ENCODE measurements at places on chromosomes 7 and 10.

DNA sequence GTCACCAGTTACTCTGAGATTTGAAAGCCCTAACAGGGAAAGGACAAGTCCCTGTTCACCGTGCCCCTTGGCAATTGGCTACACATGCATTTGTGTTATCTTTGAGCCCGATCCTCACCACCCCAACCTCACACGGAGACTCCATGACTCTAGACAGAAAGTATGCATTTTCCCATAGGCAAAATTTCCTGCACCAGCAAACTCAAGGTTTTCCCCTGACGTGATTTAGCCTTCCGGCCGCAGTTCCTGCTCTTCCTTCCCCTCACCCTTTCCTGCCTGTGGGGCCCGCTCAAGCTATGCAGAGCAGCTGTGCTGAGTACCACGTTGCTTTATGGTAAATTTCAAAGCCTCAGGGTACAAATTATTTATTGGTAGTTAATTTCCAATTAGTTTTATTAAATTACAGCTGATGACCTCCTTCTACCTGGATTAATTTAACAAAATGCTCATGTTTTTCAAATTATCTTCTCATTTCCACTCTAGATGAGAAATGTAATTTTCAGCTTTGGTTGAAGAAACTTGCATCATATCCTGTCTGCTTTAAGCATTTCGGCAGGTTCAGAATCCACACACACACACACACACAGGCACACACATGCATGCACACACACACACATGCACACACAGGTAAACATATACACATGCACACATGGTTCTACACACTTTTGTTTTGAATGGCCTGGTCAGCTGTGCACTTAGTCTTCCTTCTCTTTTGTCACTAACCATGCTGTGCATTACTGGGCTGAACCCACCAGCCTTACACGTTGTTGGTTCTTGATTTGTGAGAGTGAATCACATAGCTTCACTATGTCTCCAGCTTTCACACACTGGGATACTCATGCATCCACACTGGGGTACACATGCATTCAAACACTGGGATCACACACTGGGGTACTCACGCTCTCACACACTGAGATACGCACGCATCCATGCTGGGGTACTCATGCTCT, 283.1 kb upstream of the PITRM1 start:
- no peak for DNase-seq

GRCh38 chr10:121303287-121303890, 294.9 kb downstream of the FGFR2 start:
- DNase-seq: no peak

DNA sequence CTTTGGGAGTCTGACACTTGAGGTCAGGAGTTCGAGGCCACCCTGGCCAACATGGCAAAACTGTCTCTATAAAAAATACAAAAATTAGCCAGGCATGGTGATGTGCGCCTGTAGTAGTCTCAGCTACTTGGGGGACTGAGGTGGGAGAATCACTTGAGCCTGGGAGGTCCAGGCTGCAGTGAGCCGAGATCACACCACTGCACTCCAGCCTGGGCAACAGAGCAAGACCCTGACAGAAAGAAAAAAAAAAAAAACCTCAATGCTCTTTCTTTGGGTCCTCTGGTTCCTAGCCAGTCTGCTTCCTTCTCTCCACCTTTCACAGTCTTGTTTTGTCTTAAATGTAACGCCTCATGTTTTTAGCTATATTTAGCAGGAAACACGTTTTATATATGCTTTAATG, 9.4 kb downstream of the OGDH start:
- DNase-seq: no peak

GRCh38 chr10:43691485-43691884, 42.8 kb upstream of the ZNF32 start:
- DNase-seq: no peak

DNA sequence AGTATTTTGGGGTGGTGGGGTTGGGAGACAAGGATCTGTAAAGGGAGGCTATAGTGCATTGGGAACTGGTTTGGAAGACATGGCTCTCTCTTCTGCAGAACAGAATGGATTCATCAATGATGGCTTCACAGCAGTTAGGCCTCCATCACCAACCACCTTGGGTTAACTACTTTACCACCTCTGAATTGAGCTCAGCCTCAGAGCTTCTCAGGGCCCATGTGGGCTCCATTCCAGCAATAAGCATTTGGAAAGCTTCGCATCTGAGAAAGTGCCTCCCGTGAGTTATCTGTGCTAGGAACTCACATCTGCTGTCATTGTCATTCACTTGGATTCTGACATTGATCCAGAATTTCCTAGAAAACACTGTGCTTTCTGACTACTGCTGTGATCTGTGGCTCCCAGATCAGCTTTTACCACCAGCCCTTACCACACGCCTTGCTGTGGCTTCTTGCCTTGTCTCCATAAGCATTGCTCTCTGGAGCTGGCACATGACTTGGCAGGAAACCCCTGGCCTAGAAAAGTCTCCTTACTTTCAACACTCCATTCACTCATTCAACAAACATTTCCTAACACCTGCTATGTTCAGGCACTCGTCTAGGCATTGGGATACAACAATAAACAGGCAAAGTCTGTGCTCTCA, 70.7 kb upstream of the ADO start:
- no peak for DNase-seq

DNA sequence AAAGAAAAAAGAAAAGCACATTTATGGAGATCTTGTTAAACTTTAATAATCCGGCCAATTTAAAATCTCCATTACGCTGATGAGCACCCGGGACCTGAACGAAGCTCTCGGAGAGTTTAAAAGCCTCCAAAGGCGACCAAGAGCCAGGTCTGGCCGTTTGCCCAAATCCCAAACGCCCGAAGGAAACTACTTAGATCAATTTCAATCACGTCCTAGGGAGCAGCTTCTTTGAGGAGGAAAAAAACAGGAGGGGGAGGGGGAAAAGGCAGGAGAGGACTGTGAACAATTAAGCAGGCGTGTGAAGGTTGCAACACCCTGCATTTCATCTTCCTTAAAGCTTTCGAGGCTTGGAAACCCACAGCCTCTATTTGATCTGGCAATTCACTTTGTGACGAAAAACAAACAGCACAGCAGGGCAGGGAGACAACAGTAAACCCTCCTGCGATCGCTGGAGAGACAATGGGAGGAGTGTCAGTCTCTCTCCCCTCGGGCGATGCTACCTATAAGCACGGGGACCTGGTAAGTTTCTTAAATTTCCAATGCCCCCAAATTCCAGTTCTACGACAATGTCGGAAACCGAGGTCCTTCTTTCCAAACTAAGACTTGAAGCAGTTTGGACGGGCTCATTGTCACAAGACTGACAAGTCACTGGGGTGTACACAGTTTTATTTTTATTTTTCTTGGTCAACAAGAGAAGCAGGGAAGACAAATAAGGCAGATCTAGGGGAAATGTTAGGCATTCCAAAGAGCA, 1.2 kb downstream of the KLF6 start:
- DNase-seq: peak; percentile 28

- DNase-seq: no peak
Measured at GRCh38 chr7:140056431-140057142, 6.2 kb downstream of the PARP12 start.

GRCh38 chr7:33909318-33909717, 4.0 kb downstream of the BMPER start:
- DNase-seq: no peak

DNA sequence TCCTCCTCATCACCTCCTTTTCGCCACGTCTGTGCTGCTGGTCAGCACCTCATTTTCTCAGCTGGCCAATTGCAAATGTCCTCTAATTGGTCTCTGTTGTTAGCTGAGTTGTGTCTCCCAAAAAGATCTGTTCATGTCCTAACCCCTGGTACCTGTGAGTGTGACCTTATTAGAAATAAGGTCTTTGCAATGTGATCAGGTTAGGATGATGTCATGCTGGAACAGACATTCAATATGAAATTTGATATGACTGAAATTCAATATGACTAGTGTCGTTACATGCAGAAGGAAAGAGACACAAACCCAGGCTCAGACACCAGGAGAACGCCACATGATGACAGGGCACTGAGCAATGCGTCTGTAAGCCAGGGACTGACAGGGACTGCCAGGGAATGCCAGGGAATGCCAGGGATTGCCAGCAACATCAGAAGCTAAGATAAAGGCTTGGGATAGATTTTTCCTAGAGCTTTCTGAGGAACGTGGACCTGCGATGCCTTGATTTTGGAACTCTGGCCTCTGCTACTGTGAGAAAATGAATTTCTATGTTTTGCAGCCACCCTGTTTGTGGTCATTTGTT, 77.5 kb upstream of the CXCL12 start:
- no peak for DNase-seq

- no peak for DNase-seq
Measured at GRCh38 chr7:37054624-37055241, 330.4 kb upstream of the AOAH start.

DNA sequence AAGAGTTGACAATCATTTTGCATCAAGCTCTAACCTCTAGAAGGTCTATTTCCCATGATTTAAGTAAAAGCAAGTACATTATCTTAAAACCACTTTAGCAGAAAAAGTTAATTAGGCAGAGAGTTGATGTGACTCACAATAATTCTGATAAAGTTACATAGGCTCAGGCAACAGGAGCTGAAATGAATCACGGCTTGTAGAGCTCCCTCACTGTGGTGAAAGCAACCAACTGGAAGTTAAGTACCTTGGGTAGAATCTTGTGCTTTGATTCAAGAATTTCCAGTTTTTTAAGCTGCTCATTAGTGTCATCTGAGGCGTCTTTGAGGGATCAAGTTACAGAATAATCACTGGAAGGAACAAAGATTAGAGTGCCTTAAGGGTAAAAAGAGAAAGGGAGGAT, 68.9 kb upstream of the NFE2L3 start:
- no peak for DNase-seq

DNA sequence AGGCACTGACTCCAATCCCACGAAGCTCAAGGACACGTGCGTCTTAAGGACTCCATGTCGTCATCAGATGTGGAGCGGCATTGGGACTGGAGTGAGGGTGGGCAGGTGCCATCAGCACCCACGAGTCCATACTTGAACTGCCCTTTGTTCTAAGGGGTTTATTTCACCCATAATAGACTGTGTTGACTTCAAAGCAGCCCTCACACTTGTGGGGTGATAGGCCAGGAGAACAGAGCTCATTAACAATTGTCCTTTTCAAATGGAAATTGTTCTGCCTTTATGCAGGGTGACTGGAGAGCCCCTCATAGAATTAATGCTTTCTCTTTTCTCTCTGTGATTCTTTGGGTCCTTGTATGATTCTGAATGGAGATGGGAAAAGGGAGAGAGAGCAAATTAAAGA, 376.9 kb upstream of the MGMT start:
- no peak for DNase-seq

DNA sequence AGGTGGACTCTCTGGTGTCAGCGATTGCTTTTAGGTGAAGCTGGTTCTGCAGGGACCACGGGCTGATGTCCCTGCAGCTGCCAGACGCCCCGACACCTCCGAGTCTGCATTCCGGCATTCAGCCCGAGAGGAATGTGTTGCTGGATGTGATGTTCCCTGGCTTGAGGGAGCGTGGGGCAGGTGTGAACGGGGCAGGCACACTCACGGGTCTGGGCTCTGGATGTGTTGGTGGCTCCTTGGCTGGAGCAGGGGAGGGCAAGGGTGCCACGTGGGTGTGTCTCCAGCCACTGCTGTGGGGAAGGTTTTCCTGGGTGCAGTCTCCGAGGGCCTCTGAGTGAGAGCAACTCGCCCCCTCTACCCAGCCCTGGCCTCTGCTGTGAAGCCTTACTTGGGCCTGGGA, 140.5 kb downstream of the CAMK1D start:
- DNase-seq: no peak

GRCh38 chr7:16587790-16588189, 57.8 kb downstream of the ANKMY2 start:
- no peak for DNase-seq

GRCh38 chr10:64394744-64395143, 873.5 kb downstream of the REEP3 start:
- no peak for DNase-seq

All from activated B cell treated with CpG ODN at 0.5 μM for 24 hours (primary cell).